Esophagus squamous epithelium (tissue), 5 donors: ENCODE measurements at places on chromosomes 16 and 17.

DNA sequence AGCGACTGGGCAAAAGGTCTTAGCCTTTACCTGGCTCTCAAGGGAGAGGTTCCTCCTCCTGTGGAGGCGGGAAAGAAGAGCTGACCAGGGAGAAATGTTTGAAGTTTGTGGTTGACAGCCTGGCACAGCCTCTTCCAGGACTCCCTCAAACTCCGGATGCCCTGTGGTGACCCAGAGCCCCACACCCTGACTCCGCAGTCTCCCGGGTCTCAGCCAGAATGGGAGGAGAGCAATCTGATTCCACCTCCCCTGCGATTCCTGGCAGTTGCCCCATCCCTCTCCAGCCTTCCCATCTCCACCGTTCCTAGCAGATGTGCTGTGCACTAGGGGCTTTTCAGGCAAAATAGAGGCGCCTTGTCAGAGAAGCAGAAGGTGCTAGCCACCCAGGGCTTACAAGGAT lies 5.5 kb upstream of the DNAI2 start:
- H3K27me3 ChIP-seq: no peaks in the 10 kb centered on the region
- no peak for DNase-seq
- no peaks in the 10 kb centered on the region for H3K36me3 ChIP-seq
- no peak overlapping the region for H3K27ac ChIP-seq

DNA sequence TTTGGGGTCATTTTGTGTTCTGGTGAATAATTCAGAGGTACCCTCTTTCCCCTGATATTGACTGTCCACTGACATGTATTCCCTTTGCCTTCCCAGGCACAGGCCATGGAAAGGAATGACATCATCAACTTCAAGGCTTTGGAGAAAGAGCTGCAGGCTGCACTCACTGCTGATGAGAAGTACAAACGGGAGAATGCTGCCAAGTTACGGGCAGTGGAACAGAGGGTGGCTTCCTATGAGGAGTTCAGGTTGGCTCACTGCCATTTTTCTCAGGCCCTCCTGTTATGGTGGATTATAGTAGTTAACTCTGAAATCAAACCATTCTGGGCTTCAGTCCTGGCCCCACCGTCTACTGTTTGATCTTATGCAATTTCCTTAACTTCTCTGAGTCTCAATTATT lies 1.6 kb upstream of the EFTUD2 start:
- H3K4me1 ChIP-seq: peaks cover 20% of the 10 kb centered on the region
- peaks cover 5% of the 10 kb centered on the region for H3K36me3 ChIP-seq
- H3K27ac ChIP-seq: peak overlapping the region; percentile 98
- no peaks in the 10 kb centered on the region for H3K27me3 ChIP-seq
- no peak overlapping the region for H3K4me3 ChIP-seq

- DNase-seq: no peak
- peak overlapping the region; percentile 1 for H3K27ac ChIP-seq
- H3K4me3 ChIP-seq: no peak overlapping the region
- H3K27me3 ChIP-seq: no peaks in the 10 kb centered on the region
- H3K36me3 ChIP-seq: no peaks in the 10 kb centered on the region
- H3K4me1 ChIP-seq: peaks cover 9% of the 10 kb centered on the region
Measured at GRCh38 chr17:9233761-9234160, 212.5 kb downstream of the NTN1 start.

DNA sequence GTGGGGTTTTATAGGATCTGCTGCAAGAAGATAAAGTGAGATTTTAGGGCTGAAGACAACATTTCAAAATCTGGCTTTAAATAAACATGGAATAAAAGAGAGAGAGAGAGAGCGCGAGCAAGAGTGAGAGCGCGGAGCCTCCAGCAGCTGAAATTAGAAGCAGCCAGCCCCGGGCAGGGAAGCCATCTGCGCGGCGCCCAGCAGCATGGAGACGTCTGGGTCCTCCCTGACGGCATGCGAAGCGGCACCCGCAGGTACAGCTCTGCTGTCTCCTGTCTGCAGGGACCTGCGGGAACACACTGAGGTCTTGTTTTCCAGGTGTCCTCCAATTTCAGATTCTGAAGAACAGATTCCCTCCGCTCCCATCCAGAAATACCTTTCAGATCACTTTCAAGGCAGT lies 7.9 kb upstream of the BAIAP2 start:
- peak overlapping the region; percentile 34 for H3K4me3 ChIP-seq
- no peak overlapping the region for H3K27ac ChIP-seq
- no peaks in the 10 kb centered on the region for H3K27me3 ChIP-seq
- H3K4me1 ChIP-seq: peaks cover 19% of the 10 kb centered on the region
- no peak for DNase-seq

GRCh38 chr17:13073018-13073417 lies 55.2 kb upstream of the ELAC2 start:
- H3K36me3 ChIP-seq: no peaks in the 10 kb centered on the region
- H3K4me1 ChIP-seq: no peaks in the 10 kb centered on the region
- H3K4me3 ChIP-seq: no peak overlapping the region
- DNase-seq: no peak
- no peak overlapping the region for H3K27ac ChIP-seq
- no peaks in the 10 kb centered on the region for H3K27me3 ChIP-seq

DNA sequence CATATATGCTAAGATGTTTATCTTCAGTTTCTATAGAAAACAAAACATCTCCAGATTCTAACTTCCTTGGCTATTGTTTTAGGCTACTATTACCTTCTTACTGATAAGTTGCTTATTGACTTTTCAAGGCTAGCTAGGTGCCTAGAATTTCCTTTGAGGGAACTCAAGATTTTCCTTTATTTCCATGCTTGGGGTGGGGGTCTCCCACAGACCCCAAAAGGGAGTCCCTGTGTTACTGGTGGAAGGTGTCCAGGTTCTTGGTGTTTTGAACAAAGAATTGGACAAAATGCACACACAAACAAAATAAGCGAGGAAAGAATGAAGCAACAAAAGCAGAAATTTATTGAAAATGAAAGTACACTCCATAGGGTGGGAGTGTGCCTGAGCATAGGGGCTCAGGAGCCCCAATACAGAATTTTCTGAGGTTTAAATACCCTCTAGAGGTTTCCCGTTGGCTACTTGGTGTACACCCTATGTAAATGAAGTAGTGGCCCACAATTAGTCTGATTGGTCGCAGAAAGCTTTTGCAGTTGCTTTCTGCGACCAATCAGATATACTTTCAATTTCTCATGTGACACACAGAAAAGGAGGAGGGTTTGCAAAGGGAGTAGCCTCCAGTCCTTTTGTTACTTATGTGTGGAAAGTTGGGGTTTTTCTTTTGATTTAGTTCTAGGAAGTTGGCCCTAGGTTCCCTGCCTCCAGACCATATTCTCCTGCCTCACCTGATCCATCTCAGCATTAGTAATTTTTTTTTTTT lies 67.5 kb downstream of the MARF1 start:
- no peak overlapping the region for H3K4me3 ChIP-seq
- H3K36me3 ChIP-seq: no peaks in the 10 kb centered on the region
- DNase-seq: no peak
- H3K27ac ChIP-seq: no peak overlapping the region
- no peaks in the 10 kb centered on the region for H3K27me3 ChIP-seq
- H3K4me1 ChIP-seq: peaks cover 42% of the 10 kb centered on the region

- H3K4me1 ChIP-seq: no peaks in the 10 kb centered on the region
- no peaks in the 10 kb centered on the region for H3K36me3 ChIP-seq
- H3K4me3 ChIP-seq: no peak overlapping the region
Measured at GRCh38 chr17:51709694-51710633, 448.6 kb downstream of the CA10 start.

DNA sequence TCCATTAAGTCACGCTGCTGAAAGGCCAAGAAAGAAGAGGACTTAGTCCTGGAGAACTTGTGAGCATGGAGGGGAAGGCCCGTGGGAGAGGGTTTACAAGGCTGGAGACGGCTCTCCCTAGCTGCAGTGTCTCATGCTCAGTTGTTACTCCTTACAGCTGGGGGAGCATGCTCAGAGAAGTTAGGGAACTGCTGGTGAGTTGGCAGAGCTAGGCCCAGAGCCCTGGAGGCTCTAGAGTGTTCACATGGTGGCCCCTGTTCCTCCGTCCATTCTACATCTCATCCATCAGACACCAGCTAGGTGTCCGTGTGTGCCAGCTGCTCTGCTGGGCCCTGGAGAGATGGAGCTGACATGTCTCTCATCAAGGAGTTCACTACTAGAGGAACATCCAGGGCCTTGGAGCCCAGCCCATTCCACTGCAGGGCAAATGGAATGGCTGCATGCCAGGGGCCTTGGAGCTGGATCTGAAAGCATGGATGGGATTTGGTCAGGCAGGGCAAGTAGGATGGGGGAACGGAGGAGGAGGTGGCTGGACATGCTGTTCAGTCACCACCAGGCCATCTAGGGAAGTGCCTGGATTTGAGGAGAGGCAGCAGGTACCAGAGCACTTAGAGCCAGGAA lies 6.3 kb downstream of the XYLT2 start:
- no peak for DNase-seq
- no peak overlapping the region for H3K27ac ChIP-seq
- peaks cover 54% of the 10 kb centered on the region for H3K36me3 ChIP-seq
- peaks cover 10% of the 10 kb centered on the region for H3K4me1 ChIP-seq

GRCh38 chr17:17070931-17071330 lies 28.7 kb downstream of the MPRIP start:
- peaks cover under 1% of the 10 kb centered on the region for H3K36me3 ChIP-seq
- no peak for DNase-seq
- no peaks in the 10 kb centered on the region for H3K27me3 ChIP-seq
- H3K4me1 ChIP-seq: peaks cover 9% of the 10 kb centered on the region
- H3K27ac ChIP-seq: no peak overlapping the region

DNA sequence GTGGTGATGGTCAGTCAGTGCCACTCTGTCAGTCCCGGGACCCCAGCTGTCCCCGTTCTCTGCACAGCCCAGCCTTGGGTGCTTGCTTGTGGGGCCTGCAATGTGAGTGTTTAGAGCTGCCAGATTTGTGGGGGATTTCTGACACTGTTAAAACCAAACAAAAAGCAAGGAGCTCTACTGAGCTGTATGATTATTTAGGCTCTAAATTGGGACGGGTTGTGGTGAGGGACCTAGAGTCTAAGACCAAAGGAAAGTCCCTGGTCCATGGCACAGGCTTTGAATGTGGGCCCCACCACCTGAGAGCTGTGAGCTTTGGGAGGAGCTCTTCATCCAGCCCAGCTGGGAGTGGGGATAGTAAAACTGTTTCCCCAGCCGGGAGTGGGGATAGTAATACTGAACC lies 63.3 kb downstream of the KSR1 start:
- no peak overlapping the region for H3K4me3 ChIP-seq
- H3K27ac ChIP-seq: no peak overlapping the region
- no peak for DNase-seq
- peaks cover 86% of the 10 kb centered on the region for H3K4me1 ChIP-seq
- H3K27me3 ChIP-seq: no peaks in the 10 kb centered on the region

DNA sequence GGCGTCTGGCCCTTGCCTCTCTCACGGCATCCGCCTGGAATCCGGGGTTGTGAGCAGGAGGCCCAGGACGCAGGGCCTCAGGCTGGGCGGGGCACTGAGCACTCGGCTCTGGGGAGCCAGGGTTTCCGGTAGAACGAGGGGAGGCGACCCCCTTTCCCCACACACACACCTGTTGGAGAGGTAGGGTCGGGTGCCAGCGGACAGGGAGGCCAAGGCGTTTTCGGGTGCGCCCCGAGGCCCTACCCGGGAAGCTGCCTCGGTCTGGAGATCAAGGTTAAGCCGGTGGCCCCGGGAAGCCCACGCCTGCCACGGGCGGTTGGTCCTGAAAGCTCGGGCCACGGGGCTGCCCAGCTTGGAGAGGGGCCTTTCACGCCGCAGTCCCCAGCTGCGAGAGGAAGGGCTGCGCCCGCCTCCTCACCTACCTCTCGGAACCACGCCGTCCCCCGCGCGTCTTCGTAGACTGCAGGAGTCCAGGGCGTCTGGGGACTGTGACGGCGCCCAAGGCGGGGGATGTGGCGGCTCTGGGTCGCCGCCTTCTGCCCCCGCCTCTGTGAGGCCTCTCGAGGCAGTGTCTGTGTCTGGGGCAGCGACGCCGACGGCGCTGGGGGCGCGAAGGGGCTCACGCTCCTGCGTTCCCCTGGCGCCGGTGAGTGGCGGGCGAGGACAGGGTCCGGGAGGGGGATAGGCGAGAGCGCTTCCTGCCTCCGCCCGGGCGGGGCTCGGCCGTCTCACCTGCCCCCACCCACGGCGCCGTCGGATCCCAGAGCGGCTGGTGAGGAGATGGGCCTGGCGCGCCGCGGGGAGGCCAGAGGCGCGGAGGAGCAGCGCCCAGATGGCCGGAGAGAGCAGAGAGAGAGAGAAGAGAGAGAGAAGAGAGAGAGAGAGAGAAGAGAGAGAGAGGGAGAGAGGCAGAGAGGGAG lies 20.3 kb upstream of the HOXB9 start:
- peak overlapping the region; percentile 61 for H3K4me3 ChIP-seq
- DNase-seq: no peak
- H3K27me3 ChIP-seq: peaks cover 32% of the 10 kb centered on the region
- H3K36me3 ChIP-seq: no peaks in the 10 kb centered on the region
- H3K4me1 ChIP-seq: peaks cover 27% of the 10 kb centered on the region
- no peak overlapping the region for H3K27ac ChIP-seq

DNA sequence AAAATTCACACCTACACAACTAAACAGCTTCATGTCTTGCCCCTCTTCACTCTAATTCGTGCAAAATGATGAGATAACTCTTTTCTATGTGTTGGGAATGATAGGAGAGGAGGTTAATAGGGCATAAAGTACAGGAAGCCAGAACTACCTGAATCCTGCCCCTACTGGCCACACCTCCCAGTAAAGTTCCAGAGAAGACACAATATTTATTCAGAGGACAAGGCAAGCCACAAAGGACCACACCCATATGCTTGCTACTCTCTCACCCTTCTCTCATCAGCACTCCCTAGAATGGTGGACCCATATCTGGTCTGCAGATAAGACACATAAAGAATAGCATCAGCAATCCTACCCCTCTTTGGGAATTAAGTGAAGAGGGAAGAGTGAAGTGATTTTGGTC lies 74.6 kb downstream of the ZNF18 start:
- H3K36me3 ChIP-seq: no peaks in the 10 kb centered on the region
- H3K4me1 ChIP-seq: no peaks in the 10 kb centered on the region
- no peak overlapping the region for H3K4me3 ChIP-seq
- H3K27ac ChIP-seq: no peak overlapping the region
- DNase-seq: no peak

- no peaks in the 10 kb centered on the region for H3K4me1 ChIP-seq
- H3K27ac ChIP-seq: no peak overlapping the region
- H3K4me3 ChIP-seq: no peak overlapping the region
- no peaks in the 10 kb centered on the region for H3K27me3 ChIP-seq
- H3K36me3 ChIP-seq: no peaks in the 10 kb centered on the region
Measured at GRCh38 chr16:13005721-13006247, 104.4 kb downstream of the SHISA9 start.

- no peak overlapping the region for H3K4me3 ChIP-seq
- no peaks in the 10 kb centered on the region for H3K36me3 ChIP-seq
- H3K4me1 ChIP-seq: peaks cover 8% of the 10 kb centered on the region
- H3K27ac ChIP-seq: no peak overlapping the region
- H3K27me3 ChIP-seq: peaks cover 11% of the 10 kb centered on the region
Measured at GRCh38 chr16:4138713-4139112, 22.5 kb upstream of the ADCY9 start.
